ENCODE measurements at places on chromosomes 16 and 17.

- DNase-seq: peak; percentile 13
Observed at GRCh38 chr16:67053767-67054334, 24.9 kb downstream of the CBFB start.

- no peak for DNase-seq
Observed at GRCh38 chr16:17224879-17225281, 245.9 kb downstream of the XYLT1 start.

DNA sequence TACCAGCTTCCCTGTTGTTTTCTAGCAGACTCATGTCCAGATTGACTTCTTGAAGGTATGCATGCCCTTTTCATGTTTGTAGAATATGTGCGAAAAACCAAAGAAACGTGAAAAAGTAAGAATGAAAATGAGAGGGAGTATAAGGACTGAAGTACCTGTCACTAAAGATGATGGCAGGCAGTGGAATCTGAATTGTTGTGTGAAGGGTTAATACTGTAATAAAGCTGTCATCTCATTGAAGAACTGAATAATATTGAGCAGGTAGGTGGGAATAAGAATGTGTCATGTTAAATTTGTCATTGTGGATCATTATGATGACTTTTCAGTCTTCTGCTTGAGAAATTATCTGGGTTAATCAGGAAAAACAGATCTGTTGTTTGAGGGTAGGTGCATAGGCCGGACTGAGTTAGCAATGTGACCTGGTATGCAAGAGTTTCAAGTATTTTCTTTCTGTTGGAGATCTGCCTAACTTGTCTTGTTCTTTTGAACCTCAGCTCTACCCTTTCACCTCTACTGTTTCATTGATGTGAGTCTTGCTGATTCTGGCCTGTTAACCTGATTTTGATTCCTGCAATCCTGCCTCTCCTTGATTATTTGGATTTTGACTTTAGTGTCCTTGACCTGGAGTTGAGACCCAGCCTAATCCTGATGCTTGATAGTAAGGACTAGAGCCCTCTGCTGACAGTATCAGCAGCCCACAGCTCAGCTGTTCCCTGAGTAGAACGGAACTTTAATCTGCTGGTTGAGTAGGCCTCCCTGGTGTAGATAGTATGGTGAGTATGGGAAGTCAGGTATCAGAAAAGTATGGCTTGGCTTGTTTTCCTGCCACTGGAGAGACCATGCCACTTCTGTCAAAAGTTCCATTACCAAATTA lies 64.6 kb downstream of the MAP2K4 start:
- DNase-seq: no peak

- DNase-seq: no peak
Observed at GRCh38 chr16:19878757-19879156, 5.9 kb downstream of the GPRC5B start.

- no peak for DNase-seq
Observed at GRCh38 chr17:35934760-35935159, 4.2 kb upstream of the RDM1 start.

GRCh38 chr17:79781736-79782575 lies 4.0 kb downstream of the CBX2 start:
- no peak for DNase-seq

DNA sequence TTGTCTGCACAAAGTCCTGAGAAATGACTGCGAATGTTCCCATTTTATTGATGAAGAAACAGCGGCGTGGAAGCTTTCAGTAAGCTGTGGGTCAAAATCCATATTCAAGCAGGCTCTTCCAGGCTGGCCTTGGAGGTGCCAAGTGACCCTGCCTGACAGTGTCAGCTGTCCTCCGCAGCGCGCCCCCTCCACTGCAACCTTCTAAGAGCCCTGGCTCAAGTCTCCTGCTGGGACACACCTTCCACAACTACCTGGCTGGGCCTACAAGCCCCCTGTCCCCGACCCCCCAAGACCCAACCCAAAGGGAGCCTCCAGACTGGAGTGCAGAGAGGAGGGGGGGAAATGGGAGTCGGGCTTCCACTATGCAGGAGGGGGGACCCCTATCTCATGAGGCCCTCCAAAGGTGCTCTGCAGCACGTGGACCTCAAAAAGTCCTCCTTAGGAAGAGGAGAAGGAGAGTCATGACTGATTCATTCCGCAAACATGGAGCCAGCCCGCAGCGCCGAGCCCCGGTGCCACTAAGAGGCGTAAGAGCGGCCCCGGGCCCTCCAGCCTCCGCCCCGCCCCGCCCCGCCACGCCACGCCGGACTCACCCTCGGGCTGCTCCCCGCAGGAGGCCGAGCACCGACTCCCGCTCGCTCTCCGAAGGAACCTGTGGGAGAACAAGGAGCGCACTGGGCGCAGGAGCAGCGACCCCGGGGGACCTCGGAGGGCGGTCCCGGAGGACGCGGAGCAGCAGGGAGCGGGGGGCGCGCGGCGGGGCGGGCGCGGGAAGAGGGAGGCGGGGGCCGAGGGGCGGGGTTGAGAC lies 574 bp downstream of the MPP3 start:
- peak; percentile 11 for DNase-seq

DNA sequence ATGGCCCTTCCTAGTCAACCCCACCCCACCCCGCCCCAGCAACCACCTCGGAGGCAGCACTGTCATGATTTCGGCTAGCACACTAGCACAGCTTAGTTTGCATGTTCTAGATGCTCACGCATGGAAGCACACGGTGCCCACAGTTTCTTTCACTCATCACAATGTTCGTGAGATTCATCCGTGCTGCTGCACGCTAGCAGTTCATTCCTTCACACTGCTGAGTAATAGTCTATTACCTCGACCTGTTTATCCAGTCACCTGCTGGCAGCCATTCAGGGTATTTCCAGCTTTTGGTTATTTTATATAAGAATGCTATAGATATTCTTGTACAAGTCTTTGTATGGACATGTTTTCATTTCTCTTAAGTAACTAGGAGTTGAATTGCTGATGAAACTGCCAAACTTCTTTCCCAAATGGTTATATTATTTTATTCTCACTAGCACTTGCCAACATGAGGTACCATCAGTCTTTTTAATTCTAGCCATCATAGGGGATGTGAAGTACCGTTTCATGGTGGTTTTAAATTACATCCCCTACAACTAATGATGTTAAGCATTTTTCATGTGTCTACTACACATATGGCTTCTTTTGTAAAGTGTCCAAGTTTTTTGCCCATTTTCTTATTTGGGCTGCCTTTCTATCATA lies 75.7 kb downstream of the CYTH1 start:
- no peak for DNase-seq

GRCh38 chr17:75231741-75232464 lies 26.4 kb downstream of the NUP85 start:
- no peak for DNase-seq

GRCh38 chr17:28711723-28712031 lies at the start of gene PROCA1:
Gene PROCA1 (minus strand): TSS chr17:28711888. CDS start chr17:28711660, 228 bp downstream.
- DNase-seq: no peak

- no peak for DNase-seq
Observed at GRCh38 chr17:22300731-22301352, 608.5 kb downstream of the KCNJ18 start.

GRCh38 chr17:67528751-67529436 lies 151.8 kb downstream of the PITPNC1 start:
- DNase-seq: no peak

- DNase-seq: peak; percentile 40
Observed at GRCh38 chr17:1275962-1276736, 3.3 kb upstream of the TRARG1 start.

GRCh38 chr17:48406936-48407567 lies 23.0 kb downstream of the SKAP1 start:
- DNase-seq: no peak

DNA sequence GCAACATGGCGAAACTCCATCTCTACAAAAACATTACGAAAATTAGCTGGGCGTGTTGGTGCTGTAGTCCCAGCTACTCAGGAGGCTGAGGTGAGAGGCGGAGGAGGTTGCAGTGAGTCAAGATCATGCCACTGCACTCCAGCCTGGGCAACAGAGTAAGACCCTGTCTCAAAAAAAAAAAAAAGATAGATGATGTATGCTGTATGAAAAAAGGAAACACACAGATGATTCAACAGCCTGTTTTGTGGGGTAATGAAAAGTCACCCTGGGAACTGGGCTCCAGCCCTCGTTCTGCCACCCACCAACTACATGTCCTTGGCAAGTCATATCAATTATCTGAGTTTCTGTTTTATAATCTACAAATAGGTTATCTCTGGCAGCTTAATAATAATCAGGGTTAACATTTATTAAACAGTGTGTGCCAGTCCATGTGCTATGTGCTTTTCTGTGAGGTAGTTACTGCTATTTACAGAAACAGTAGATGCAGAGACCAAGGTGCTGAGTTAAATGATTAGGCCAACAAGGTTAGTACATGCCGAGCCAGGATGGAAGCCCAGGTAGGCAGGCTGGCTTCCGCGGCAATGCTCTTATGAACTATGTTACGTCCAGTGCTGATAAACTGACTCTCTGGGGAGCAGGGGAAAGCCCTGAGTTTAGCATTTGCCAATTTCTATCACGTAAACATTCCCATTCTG lies 1.1 kb downstream of the G6PC1 start:
- DNase-seq: peak; percentile 63

- DNase-seq: no peak
Observed at GRCh38 chr16:75770051-75770450, 43.8 kb upstream of the CPHXL start.

- no peak for DNase-seq
Observed at GRCh38 chr16:84582958-84583516, 34.8 kb downstream of the COTL1 start.

DNA sequence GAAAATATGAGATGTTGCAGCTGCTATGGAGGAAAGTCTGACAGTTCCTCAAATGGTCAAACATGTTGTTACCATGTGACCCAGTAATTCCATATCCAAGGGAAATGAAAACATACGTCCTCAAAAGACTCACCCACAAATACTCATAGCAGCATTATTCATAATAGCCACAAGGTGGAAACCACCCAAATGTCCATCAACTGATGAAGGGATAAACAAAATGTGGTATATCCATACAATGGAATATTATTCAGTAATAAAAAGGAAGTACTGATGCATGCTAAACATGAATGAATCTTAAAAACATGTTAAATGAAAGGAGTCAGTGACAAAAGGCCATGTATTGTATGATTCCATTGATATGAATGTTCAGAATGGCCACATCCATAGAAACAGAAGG lies 140.2 kb downstream of the PITPNC1 start:
- DNase-seq: peak; percentile 69

DNA sequence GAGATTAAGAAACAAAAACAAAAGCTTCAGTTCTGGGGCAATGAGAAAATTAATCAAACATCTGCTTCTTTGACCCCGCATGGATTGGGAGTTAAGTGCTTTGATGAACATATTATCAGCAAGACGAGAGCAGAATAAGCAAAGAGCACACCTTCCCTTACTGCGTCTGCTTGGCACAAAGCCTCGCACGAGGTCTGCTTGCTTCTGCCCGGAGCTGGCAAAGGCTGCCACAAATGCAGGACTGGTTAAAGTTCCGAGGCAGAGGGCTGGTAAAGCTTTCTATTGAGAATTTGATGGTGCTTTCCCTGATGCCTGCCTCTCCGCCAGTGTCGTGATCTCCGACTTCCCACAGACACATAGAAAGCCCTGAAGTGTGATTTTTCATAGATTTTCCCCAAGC lies 17.0 kb downstream of the VAT1L start:
- no peak for DNase-seq

DNA sequence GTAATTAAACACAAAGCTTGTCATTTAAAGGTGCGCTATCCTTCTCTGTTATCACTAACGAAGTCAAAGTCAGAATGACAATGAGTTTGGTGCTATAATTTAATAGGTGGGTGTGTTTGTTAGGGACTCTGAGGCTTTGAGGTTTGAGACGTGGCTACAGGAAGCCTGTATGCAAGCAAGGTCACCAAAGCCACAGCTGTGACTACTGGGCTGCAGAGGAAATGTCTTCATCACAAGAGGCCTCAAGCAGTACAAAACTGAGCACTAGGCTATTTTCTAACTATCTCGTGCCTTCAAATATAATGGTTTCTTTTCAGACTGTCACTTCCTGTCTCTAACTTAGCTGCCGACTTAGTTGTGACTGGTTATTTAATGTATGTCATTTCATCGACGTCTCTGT lies 141.2 kb downstream of the AATF start:
- peak; percentile 60 for DNase-seq

DNA sequence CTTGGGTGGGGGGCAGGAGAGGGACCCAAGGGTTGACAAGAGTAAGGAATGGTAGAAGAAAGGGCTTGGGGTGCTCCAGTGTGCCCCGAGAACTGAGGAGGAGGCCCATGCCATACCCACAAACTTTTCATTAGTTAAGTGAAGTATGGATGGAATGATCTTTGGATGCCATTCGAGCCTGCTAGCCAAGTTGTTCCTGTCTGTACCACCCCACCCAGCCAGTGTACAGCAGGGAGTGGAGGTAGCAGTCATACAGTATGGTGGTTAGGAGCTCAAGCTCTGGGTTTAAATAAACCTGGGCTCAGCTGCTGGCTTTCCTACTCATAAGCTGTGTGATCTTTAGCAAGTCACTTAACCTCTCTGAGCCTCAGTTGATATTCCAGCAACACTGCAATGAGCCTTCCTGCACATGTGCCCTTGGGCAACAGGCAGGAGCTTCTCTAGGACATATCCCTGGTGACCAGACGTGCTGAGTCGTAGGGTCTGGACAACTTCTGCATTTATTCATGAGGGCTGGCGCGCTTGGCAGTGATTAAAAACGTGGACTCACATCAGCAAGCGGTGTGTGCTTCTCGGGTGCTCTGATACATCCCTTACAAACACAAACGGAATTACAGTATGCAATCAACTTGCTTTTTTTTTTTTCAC lies 22.9 kb downstream of the ITPRIPL2 start:
- peak; percentile 89 for DNase-seq

DNA sequence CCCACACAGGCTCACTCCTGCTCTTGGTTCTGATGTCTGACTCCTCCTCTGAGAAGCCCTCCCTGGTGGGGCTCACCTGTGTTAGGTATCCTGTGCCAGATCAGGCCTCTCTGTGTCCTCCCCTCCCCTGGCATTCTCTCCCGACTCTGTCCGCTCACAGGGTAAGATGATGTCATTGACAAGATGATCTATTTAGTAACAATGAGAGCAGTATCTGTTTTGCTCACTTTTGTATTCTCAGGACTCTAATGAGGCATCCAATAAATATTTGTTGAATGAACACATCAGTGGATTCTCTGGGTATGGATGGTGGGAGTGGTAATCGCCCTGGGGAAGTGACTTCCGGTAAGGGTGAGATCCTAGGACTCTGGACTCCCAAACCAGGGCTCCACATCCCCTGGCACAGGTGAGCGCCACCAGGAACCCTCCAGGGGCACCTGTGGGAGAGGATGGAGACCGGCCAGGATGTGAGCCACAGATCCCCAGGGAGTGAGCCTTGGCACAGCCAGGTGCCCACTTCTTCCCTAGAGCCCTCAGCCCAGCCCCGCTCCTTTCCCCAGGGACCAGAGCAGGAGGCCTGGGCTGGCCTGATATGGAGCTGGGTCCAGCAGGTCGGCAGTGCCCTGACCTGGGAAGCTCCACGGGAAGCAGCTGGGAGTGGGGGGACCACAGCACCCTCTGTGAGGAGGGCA lies 5.4 kb upstream of the HAP1 start:
- DNase-seq: no peak

GRCh38 chr17:27379888-27380533 lies 76.2 kb upstream of the KSR1 start:
- peak; percentile 27 for DNase-seq

GRCh38 chr17:13102477-13102876 lies 84.7 kb upstream of the ELAC2 start:
- DNase-seq: no peak
